ENCODE measurements at places on chromosomes 3 and 15.

DNA sequence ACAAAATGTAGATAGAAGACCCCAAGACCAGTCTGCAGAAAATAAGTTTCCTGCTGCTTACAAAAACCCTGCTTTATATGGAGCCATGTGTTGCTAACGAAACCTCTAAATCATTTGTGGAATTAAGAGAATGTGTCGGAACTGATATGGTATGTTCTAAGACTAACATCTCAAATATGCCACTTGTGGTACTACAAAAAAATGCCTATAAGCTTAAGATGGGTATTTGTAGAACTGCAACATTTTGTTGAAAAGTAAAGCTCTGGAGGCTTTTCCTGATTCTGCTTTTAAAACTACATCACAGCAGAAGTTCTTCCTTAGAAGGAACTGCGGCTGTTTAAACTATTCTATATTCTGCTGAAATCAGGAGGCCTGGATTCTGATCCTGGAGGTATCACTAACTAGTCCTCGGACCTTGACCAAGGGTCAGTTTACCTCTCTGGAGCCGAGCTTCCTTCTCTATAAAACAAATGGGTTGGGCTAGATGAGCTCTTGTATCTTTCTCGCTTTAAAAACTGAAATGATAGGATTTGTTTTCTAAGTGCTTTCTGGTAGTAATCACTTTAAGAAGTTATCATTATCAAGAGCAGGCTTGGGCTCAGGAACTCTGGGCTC, 74.9 kb downstream of the RAD18 start:
- DNase-seq, result peak; percentile 48

DNA sequence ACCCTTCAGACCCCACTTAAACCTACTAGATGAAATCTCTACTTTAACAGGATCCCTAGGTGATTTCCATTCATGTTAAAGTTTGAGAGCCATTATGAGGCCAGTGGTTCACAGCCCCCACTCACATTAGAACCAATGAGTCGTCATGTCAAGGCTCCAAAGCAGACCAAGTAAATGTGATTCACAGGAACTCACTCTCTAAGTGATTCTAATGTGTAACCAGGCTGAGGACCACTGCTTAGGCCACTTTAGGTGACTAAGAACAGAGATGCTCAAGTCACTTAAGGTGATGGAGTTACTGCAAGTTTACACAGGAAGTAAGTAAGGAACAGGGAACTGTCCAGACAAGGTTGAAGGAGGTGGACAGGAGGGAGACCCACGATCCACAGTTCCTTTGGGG, 7.7 kb downstream of the GALNT15 start:
- DNase-seq, result no peak

GRCh38 chr3:119085070-119085439, 50.4 kb upstream of the IGSF11 start:
- no peak for DNase-seq

DNA sequence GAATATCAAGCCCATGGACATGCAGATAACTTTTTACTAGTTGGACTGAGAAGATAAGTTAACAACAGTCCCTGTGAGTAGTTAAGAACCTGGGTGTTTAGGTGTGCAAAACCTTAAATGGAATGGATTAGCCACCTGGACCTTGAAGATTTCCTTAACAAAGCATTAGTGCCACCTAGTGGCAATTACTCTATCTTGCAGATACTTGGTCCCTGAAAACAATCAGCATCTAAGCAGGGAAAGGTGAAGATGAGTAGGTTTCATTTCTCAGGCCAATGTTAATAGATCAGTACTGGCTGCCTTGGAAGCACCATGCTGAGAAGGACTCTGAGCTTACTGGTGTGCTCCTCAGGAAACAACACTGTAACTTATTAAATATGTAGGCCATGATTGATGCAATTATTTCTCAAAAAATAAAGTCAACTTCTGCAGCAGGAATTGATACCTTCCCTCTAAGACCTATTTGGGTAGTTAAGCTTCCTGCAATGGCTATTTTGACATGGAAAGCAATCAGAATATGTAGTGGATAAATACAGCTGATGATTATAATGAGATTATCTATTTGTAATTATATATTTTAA, 329.4 kb downstream of the TBC1D5 start:
- DNase-seq, result peak; percentile 59

- no peak for DNase-seq
Measured at GRCh38 chr15:67809441-67809840, 15.9 kb upstream of the SKOR1 start.

- DNase-seq, result no peak
Measured at GRCh38 chr15:67017311-67017710, 48.1 kb upstream of the SMAD3 start.

GRCh38 chr3:160826408-160826807, 70.4 kb downstream of the PPM1L start:
- DNase-seq, result no peak

GRCh38 chr15:66679657-66680108, 22.4 kb upstream of the SMAD6 start:
- no peak for DNase-seq

GRCh38 chr3:39275052-39275451, 4.8 kb downstream of the CX3CR1 start:
- DNase-seq, result no peak

GRCh38 chr15:25061808-25062550, 107.2 kb downstream of the SNRPN start:
- no peak for DNase-seq

DNA sequence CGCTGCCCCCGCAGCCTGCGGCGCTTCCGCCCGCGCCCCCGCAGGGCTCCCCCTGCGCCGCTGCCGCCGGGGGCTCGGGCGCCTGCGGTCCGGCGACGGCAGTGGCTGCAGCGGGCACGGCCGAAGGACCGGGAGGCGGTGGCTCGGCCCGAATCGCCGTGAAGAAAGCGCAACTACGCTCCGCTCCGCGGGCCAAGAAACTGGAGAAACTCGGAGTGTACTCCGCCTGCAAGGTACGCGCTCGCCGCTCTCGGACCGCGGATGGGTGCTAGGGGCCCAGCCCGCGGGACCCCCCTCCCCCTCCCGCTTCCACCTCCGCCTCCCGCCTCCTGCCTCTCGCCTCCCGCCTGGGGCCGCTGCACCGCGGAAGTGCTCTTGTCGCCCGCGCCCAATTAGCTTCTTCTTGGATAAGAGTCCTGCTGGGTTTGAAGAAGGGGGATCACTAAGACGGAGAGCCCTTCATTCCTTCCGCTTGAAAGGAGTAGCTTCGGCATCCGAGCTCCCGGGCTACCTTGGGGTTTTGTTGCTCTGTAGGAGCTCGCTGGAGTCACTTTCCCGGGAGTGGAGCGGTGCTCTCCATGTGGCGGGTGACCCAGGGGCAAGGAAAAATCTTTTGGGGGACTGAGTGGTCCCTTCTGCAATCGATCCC, 426 bp downstream of the KAT2B start:
- peak; percentile 54 for DNase-seq

DNA sequence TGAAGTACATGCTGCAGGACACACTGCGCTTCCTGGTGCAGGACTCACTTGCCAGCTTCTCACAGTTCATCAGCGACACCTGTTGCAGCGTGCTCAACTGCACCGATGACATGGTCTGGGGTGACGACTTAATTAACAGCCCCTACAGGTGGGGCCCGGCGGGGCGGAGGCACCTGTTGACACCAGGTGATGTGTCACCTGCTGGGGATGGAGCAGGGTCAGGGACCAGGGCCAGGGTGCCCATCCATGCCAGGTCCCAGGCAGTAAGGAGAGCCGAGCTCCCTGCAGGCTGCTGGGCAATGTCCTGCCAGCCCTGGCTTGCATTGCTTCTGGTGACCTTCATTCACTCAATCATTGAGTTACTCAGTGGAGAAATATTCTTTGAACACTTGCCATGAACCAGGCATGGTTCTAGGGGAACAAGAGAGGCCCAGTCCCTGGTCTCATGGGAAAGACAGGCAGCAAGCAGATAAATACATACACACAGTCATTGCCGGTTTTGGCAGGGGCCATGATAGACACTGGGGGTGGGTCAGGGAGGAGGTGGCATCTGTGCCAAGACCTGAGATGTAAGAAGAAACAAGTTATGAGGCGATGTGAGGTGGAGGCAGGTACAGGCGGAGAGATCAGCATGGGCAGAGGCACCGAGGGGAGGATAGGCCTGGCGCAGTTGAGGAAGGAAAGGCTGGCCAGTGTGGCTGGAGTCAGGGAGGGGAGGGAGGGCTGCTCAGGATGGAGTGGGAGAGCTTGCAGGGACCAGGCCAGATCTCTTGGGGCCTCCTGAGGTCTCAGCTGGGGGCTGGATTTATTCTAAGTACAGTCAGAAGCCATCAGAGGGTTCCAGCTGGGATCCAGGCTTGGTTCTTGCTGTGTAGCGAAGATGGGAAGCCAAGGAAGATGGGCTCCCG, 30.8 kb downstream of the DNAH1 start:
- peak; percentile 88 for DNase-seq

DNA sequence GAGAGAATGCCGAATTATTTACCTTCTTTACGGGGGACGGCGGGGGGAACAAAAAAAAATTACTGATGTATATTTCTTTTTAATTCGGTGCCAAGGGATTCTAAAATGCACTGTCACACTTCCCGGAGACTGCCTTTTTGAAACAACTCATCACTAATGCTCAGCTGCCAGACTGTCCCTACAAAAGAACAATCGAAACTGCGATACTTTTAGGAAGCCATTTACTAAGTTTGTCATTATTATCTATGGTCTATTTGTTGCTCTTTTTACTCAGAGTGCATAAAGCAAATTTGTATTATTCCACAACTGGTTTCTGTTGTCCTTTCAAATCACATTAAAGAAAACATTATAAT, 60.8 kb downstream of the TM4SF4 start:
- no peak for DNase-seq

All from AG08395 (cell line).